ENCODE measurements at places on chromosomes 12 and 14.

GRCh38 chr14:68924186-68925158 lies 54.6 kb downstream of the ACTN1 start:
- no peak for DNase-seq

DNA sequence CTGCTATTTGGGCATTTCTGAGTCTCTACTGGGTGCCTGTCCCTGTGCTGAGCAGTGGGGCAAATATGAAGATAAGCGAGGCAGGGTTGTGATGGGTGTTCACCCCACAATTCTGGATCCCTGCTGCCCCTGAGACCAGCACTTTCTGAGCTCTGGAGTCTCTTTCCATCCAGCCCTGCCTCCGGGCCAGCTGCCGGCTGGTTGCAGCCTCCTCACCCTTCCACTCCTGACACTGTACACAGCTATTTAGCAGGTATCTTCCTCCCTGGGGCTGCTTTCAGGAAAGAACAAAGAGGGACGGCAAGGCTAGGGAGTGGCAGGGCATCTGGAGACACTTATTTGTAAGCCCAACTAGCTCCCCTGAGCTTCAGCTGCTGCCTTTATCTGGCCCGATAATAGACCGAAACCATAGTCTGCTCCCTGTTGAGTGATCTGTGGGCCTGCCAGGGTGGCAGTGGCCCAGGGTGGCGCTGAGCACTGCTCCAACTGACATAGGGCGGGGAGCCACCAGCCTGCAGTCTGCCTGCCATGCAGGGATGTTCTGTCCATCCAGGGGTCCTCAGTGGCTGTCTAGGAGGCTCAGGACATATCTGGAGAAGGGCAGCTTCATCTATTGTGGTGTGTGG lies 7.6 kb upstream of the KRT80 start:
- no peak for DNase-seq

- DNase-seq = no peak
Observed at GRCh38 chr12:20350026-20350425, 18.3 kb upstream of the PDE3A start.

GRCh38 chr12:41683023-41683422 lies 461.7 kb downstream of the GXYLT1 start:
- DNase-seq = no peak

DNA sequence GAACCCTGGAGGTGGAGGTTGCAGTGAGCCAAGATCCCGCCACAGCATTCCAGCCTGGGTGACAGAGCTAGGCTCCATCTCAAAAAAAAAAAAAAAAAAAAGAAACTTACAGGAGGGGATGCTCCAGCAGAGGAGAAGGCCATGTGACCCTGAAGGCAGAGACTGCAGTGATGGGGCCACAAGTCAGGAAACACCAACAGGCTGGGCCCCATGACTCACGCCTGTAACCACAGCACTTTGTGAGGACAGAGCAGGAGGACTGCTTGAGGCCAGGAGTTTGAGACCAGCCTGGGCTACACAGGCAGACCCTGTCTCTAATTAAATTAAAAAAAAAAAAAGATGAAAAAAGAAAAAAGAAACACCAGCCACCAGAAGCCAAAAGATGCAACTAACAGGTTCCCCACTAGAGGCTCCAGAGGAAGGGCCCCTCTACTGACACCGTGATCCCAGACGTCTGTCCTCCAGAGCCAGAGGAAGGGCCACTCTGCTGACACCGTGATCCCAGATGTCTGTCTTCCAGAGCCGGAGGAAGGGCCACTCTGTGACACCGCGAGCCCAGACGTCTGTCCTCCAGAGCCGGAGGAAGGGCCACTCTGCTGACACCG lies 9.1 kb upstream of the GLT1D1 start:
- no peak for DNase-seq

GRCh38 chr14:71913342-71913741 lies 18.9 kb upstream of the RGS6 start:
- DNase-seq = no peak

DNA sequence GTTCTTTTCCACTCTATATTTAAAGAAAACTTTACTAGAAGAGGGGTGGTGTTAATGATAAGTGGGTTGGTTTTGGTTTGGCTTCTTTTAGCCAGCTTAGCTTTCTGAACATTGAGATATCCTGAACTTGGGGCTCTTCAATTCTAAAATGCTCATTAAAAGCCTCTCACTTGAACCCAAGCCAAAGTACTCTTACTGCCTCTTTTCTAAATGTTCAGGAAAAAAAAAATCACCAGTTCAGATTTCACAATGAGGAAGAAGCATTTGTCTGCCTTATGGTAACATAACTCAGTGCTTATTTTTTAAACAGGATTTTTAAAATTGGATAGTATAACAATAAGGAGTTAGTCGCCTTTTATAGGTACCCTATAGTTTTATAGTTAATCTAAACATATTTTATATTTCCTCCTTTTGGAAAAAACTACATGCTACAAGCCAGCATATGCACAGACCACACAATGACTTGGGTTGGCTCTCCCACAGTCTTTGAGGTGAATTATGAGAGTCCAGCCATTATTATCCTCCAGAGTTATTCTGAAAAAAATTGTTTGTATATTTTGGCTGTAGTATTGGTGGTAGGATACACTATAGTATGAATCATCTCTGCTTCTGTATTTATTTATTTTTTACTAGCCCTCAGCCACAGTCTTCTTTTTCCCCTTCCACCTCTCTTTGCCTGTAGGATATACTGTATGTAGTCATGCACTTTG lies 195.5 kb upstream of the TMPO start:
- DNase-seq = no peak

GRCh38 chr14:72450473-72451044 lies 443.3 kb downstream of the DPF3 start:
- no peak for DNase-seq

GRCh38 chr14:73245480-73246325 lies 8.4 kb downstream of the PAPLN start:
- peak; percentile 23 for DNase-seq

GRCh38 chr14:99687284-99688209 lies 3.4 kb downstream of the CYP46A1 start:
- no peak for DNase-seq

GRCh38 chr12:63495974-63496373 lies 172.3 kb downstream of the DPY19L2 start:
- no peak for DNase-seq

DNA sequence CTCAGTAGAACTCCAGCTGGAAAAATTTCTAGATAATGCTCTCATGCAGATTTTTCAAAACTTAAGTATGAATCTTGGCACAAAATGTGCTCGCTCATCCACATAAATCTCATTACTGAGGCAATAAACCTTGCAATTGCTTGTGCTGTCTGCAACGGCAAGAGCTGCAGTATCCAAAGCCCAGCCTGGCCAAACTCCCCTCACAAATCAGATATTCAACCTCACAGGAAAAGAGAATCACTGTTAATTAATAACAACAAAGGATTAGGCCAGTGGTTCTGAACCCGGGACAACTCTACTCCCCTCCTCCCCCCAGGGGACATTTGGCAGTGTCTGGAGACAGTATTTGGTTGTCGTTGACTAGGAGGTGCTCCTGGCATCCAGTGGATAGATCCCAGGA lies 19.2 kb upstream of the CORO1C start:
- DNase-seq = no peak

GRCh38 chr12:124369827-124370378 lies 75.0 kb downstream of the RFLNA start:
- DNase-seq = no peak

- DNase-seq = no peak
Observed at GRCh38 chr14:70711451-70711850, 69.7 kb downstream of the TTC9 start.

- no peak for DNase-seq
Observed at GRCh38 chr12:126860210-126860609, 1406.8 kb upstream of the TMEM132C start.

DNA sequence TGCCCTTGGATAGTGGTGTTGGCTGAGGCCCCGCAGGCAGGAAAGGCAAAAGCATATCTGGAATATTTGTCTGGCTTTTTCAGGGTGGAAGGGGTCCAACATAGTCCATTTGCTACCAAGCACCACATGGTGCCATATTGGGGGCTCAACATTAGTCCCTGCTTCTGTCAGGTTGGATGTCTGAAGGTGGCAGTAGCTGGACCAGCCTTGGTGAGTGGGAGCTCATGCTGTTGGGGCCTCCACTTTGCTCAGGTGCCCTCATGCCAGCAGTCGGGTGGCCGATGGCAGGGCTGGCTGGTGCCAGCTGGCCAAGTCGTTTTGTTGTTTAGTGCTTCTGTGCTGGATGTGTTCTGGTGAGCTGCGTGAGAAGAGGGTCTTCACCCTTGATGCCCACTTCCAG lies 135.3 kb downstream of the PAPOLA start:
- no peak for DNase-seq

DNA sequence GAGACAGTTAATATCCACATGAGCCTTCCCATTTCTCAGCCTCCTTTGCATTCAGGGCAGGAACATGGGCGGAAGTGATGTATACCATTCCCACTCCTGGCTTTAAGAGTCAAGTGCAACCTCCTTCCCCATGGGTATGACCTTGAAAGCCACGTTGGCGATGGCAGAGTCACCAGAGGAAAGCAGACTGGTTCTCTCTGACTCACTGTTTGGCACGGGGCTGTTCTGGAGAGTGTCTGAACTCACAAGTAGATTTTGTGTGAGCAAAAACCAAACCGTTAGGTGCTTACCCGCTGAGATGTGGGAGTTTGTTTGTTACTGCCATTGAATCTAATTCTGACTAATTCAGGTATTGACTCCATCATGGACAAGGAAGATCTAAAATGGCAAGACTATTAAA lies 36.7 kb upstream of the PZP start:
- peak; percentile 27 for DNase-seq

DNA sequence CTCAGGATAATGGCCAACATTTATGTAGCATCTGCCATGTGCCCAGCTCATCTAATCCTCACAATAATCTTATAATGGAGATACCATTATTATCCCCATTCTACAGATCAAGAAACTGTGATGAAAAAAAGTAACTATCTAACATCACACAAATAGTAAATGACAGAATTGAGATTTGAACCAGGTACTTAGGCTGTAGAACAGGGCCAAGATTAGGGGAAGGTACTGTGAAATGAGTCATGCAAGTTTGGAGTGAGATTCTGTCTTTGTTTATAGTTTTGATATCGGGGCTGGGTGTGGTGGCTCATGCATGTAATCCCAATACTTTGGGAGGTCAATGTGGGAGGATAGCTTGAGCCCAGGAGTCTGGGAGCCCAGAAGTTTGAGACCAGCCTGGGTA lies 1.3 kb upstream of the GNPTAB start:
- DNase-seq = no peak

DNA sequence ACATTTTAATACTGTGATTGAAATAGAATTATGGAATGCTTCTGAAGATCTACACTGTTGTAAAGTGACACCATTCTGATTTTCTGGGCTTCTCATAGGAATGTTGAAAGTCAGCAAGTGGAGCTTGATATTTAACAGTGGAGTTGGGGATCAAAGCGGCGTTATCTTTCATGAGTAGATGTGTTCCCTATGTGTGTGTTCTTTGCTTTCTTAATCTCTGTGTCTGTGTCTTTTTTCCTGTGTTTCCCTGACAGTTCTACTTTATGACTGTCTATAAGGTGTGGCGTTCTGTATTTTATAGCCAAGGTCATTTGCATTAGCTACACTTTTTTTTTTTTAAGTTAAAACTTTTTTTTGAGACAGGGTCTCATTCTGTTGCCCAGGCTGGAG lies 24.7 kb downstream of the SYNE2 start:
- no peak for DNase-seq

DNA sequence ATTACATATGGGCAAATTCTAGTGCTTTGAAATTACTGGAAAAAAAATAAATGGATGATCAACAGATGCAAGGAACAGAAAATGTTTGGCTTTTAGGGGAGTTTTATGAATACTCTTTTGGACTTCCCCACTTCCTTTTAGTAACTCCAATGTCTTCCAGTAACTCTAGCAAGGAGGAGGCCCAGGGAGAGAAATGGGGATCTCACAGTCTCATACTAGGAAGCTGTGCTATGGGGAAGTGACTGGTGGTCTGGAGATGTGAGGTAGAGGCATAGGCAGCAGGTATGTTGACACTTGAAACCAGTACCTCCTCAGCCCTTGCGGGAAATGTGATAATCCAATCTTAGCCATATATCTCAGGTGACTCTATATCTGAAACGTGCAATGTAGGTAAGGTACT lies 68.1 kb downstream of the CRADD start:
- no peak for DNase-seq

GRCh38 chr12:90801776-90802175 lies 153.2 kb downstream of the CCER1 start:
- DNase-seq = no peak

GRCh38 chr14:86521843-86522242 lies 991.9 kb downstream of the FLRT2 start:
- no peak for DNase-seq

GRCh38 chr14:100015251-100015655 lies 50.0 kb upstream of the EVL start:
- no peak for DNase-seq

DNA sequence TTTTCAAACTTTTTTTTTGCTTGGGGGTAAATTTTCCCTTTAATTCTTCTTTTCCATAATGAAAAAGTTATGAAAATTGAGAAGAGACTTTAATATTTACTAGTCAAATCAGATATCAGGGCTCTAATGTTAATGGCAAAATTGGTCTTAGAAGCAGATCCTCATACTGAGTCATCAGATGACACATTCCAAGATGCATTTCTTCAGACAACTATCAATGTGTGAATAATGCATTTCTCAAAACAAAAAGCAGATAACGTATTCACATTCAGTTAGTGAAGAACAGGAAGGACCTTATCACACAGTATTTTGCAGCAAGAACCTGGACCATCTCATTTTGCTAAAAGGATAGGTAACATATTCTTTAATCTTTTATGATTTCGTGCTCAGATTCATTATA lies 130.7 kb downstream of the GPHN start:
- DNase-seq = no peak

GRCh38 chr12:93376436-93377251 lies 1.1 kb upstream of the NUDT4 start:
- no peak for DNase-seq

DNA sequence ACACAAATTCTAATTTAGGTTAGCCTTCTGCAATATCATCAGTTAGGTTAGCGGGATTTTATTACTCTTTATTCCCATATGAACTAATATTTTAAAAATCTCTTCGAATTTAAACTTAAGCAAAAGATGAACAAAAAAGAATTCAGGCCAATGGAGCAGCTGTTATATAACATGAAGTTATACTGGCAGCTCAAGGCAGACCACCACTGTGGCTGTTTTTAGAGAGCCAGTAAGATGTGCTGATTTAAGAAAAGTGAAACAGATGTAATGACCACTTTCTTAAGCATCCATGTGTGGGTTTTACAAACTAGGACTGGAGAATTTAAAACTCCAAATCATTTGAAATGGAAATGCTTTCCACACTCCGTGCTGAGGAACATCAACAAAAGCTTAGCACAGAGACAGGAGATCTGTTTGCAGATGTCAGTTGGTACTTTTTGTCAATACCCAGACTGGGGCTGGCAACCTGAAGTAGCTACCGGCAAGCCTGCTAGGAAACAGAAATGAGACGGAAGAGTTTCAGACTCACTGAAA lies 164.9 kb downstream of the TTC7B start:
- no peak for DNase-seq

GRCh38 chr14:56023661-56024081 lies 94.5 kb upstream of the PELI2 start:
- no peak for DNase-seq

GRCh38 chr12:107377596-107378385 lies 284.4 kb upstream of the CRY1 start:
- DNase-seq = no peak

- DNase-seq = no peak
Observed at GRCh38 chr12:124393414-124393790, 98.5 kb downstream of the RFLNA start.

All from activated CD8-positive, alpha-beta memory T cell treated with anti-CD3 and anti-CD28 coated beads for 48 hours (primary cell).